ENCODE measurements at places on chromosomes 2 and 18.

GRCh38 chr2:202877699-202878098 lies 6.1 kb upstream of the ICA1L start:
- no peak for DNase-seq

GRCh38 chr2:241708879-241709278 lies 7.0 kb downstream of the ING5 start:
- no peak for DNase-seq

DNA sequence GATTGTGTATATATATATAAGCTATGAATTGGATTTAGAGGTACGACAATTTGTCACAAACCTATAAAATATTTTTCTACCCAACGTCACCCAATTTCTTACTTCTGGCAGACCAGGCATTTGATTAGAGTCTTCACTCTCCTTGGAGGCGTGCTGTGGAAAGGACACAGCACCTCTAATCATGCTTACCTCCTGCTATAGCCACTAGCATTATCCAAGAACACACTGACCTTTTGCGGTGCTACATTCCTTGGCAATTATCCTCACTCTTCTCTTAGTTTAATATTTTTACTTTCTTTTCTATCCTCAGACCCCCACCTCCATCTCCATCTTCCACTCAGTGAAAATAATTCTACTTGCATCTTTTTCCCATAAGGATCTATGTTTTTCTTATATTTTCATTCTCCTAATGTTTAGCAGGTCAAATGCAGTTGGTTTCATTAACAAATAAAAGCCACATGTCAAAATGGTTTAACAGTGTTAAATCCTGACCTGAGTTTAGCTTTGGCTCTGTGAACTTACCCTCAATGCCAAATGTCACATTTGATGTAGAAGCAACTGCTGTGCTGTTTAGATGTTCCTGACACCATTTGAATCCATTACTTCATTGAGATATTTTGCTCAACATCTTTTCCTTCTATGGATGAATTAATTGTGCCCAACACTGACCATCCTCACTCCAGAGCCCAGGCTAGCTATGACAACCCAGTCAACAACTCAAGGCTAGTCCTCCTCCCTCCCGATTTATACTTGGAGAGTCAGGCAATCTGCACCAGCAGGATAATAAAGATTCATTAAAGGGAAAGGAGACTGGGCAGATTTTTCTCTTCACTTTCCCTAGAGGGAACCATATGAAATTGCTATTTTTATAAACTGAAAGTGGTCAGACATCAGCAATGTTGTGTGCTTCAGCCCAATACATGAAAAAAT lies 240.5 kb downstream of the MREG start:
- DNase-seq: no peak

- no peak for DNase-seq
These were observed 391.0 kb downstream of the CDH2 start for GRCh38 chr18:27785815-27786471.

DNA sequence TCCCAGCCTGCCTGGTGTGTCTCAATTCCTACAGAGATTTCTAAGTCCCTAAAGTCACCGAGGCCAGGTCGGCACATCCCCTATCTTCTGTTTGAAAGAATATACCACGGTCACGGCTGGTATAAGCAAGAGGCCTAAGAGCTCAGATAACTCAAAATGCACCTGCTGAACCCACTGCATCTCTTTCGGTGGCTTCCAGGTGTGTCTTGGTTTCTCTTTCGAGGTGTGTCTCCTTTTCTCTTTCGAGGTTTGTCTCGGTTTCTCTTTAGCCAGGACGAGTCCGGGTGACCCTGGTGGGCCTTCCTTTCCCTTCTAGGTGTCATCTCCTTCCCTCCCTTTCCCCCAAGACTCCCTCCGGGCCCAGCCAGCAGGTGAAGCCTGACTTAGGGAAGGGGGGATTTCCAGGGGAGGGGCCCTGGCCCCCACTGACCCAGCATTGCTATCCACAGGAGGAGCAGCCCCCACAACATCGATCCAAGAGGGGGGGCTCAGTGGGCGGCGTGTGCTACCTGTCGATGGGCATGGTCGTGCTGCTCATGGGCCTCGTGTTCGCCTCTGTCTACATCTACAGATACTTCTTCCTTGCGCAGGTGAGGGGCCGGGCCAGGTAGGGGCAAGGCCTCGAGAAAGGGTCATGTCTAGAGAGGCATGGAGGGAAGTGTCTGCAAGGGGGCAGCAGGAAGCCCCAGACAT lies 8.4 kb downstream of the ITM2C start:
- DNase-seq: no peak

DNA sequence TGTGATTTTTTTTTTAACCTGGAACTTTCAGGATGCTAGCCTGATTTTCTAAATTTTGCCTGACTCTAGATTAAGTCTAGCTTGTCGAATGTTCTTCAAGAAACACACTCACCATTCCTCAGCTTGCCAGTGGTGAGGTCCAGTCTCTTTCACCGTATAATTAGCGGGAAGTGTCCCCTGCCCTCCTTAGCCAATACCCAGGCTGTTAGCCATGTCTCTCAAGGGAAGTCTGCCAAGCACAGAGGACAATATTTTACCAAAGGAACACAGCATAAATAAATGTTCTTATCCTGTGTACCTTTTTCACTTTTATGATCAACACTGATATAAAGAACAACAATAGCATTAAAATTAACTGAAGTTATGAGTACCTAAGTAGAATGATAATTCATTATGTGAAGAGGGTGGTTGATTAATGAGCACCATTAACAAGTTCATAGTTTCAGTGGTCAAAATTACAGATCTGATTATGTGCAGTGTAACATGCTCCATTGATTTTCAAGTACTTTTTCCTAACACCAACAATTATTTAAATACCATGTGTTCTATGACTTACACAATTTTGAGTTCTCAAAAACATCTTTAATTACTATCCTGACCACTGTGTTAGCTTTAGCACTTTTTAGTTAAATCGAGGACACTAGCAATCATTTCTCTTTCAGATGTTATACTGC lies 445.8 kb upstream of the RAB12 start:
- no peak for DNase-seq

DNA sequence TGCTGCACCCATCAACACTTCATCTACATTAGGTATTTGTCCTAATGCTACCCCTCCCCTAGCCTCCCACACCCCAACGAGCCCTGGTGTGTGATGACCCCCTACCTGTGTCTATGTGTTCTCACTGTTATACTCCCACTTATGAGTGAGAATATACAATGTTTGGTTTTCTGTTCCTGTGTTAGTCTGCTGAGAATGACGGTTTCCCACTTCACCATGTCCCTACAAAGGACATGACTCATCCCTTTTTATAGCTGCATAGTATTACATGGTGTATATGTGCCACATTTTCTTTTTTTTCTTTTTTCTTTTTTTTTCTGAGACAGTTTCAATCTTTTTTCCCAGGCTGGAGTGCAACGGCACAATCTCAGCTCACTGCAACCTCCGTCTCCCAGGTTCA lies 284.1 kb upstream of the CYP26B1 start:
- no peak for DNase-seq

DNA sequence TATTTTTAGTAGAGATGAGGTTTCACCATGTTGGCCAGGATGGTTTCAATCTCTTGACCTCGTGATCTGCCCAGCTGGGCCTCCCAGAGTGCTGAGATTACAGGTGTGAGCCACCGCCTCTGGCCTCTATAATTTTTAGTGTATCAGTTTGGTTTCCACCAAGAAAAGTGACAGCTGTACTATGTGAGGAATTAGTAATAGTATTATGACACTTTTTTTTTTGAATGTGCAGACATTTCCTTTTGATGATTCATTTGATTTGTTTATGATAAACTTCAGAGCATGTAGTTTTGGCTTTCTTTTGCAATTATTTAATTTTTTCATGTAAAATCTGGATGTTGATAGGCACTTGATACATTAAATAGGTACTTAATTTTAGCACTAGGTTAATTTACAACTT lies 61.5 kb downstream of the PTPN4 start:
- DNase-seq: no peak

GRCh38 chr2:53568469-53568868 lies 199.1 kb upstream of the CHAC2 start:
- no peak for DNase-seq

DNA sequence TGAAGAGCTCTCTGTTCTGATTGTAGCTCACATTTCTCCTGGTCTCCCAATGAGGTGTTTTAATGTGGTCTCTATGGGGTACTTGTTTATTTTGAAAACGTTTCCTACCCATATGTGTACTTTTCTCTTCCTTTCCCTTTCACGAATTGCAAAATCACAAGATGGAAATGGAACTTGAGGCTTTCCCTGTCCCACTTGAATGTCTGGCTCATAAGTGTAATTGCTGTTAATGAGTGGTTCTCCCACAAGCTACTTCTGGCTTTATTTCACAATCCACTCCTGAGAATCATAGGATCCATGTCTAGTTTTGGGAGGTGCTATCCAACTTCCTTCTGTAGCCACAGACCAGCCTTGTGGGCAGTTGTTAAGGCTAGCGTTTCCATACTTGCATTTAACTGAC lies 81.1 kb upstream of the CAVIN2 start:
- no peak for DNase-seq

DNA sequence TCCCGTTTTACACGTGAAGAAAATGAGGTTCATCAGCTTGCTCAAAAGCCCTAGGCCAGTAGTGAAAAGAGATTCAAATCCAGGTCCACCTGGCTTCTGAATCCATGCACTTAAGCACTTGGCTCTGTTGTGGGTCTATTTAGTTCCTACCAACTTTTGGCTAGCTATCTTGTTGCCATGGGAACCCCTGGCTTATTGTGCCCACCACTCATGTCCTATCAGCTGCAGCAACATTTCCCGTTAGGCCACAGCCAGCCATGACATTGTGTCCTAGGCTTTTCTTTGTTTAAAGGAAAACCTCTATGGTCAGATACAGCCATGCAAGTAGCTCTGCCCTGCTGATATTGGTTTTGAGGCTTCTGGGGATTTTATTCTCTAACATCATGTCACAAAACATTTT lies 49.8 kb downstream of the PLEK start:
- no peak for DNase-seq

- no peak for DNase-seq
These were observed 73.5 kb downstream of the EMX1 start for GRCh38 chr2:72990695-72991438.

DNA sequence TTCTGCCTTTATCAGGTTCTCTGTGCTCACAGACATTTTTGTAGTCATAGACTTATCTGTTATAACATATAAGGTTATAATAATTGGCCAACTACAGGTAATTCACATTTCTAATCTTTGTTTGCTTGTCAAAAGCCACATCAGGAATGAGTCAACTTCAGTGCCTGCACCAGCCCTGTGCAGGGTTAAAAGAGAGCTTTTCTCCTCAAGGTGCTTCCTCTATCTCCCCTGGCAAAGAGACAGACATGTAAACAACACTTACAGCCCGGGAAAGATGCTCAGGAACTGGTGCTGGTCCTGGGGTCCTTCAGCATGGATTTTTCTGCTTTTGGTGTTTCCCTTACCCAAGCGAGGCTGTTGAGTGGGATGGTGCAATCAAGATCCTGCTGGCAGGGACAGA lies 7.7 kb upstream of the EHD3 start:
- no peak for DNase-seq

- DNase-seq: no peak
These were observed 188.0 kb downstream of the CYRIA start for GRCh38 chr2:16477648-16478047.

DNA sequence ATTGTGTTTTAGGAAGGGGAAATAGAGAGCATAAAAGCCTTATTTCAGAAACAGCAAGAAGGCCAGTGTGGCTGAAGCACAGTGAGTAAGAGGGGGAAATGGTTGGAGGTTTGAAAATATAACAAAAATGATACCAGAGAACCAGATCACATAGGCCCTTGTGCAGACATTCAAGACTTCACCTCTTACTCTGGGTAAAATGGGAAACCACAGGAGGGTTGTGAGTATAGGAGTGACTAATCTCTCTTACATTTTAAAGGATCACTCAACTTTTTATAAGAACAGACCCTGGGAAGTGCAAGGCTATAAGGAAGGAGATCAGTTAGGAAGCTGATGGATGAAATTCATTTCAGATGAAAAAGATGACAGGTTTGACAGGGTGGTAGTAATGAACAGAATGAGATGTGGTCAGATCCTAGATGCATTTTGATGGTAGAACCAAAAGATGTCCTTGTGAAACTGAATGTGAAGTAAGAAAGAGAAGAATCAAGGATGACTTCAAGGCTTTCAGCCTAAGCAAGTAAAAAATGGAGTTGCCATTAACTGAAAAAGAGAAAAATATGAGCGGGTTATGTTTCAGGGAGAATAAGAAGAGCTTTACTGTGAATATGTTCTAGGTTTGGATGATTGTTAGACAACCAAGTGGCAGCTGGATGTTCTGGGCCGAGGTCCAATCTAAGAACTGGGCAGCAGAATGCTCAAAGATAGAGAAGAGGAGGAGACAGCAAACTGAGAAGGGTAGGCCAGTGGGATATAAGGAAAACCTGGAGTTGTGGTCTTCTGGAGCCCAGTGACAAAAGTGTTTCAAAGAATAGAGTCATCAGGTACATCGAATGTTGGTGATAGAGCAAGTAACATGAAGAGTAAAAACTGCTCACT lies 65.1 kb downstream of the USP40 start:
- DNase-seq: no peak

DNA sequence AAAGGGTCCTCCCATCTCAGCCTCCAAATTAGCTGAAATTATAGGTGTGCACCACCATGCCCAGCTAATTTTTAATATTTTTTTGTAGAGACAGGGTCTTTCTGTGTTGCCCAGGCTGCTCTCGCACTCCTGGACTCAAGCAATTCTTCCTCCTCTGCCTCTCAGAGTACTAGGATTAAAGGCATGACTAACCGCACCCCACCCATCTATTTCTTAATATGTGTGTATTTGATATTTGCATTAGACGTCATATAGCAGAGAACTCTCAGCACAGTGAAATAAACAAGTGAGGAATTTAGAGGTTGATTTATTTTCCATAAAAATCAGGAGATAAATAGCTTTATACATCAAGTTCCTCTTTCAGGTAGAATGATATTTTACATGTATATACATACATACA lies 213.5 kb downstream of the FSIP2 start:
- DNase-seq: no peak

GRCh38 chr2:10788855-10789254 lies 23.7 kb downstream of the PDIA6 start:
- DNase-seq: no peak

GRCh38 chr2:143329288-143329687 lies 200.1 kb downstream of the ARHGAP15 start:
- no peak for DNase-seq

DNA sequence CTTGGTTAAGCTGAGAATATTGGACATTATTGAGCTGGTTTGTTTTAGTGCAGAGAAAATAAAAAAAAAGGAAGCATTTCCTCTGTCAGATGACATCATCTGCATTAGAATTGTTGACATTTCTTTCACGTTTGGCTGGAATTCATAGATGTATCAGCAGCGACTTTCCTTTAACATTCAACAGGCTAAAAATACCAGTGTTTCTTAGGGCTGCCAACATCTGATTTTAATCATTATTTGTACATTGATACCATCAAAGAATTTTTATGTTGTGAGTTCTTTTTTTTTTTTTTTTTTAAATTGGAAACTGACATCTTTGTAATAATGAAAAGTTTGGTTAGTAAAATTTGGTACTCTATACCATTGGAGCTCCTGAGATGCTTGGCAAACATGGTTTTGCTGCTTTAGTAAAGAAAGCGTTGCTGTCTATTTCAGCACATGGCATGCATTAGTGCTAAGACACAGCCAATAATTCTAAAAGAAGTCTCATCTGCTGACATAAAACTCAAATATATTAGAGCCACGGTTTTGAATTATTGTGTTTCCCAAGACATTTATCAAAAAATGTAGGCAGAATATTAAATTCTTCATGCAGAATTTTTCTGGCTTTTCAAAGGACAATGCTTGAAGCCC lies 33.6 kb downstream of the GTF2A1L start:
- no peak for DNase-seq

- no peak for DNase-seq
These were observed 111.6 kb upstream of the LMAN1 start for GRCh38 chr18:59470561-59471121.

Measured in T-helper 17 cell (primary cell).